EH (cell line): ENCODE measurements at places on chromosomes 7 and 10.

- DNase-seq, result peak; percentile 53
Observed at GRCh38 chr7:29858191-29858951, 52.1 kb downstream of the WIPF3 start.

GRCh38 chr10:73163096-73163495 lies 4.7 kb downstream of the ECD start:
- DNase-seq, result peak; percentile 49

- no peak for DNase-seq
Observed at GRCh38 chr10:123648595-123648994, 17.6 kb upstream of the GPR26 start.

DNA sequence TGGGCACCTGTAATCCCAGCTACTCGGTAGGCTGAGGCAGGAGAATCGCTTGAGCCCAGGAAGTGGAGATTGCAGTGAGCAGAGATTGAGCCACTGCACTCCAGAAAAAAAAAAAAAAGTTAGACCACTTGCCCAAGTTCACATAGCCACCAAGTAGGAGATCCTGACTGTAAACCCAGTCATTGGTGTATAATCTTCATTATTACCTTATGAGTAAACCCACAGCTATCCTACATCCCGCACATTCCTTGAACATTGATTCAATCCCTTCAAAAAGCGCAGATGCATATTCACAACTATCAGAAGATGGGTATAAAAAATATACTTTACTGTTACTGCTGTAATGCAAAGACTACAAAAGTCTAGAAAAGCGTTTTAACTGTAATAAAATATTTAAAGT lies 512.9 kb downstream of the SUGCT start:
- peak; percentile 42 for DNase-seq

GRCh38 chr10:86685416-86685815 lies 17.1 kb downstream of the LDB3 start:
- DNase-seq, result no peak

DNA sequence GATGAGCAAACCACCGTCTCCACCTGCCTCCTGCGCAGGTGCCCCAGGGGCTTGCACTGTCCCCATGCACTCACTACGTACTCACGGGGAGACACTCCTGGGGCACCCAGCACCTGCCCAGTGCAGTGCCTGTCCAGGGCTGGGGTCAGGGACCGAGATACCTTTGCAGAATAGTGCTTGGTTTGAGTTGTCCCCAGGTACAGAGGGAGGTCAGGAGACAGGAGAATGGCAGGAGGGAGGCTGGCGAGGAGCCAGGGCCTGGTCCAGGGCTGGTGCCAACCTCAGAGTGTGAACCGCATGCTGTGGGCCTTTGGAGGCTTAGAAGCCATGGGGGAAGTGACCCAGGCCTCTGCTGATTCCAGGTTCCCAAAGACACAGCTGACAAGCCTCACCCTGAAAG lies 110.1 kb upstream of the GPR26 start:
- no peak for DNase-seq

GRCh38 chr7:17680026-17680425 lies 260.3 kb downstream of the SNX13 start:
- DNase-seq, result peak; percentile 96

- DNase-seq, result no peak
Observed at GRCh38 chr7:12839508-12840153, 152.2 kb downstream of the ARL4A start.
